ENCODE measurements at places on chromosomes 6 and 20. TPM values are rescaled to one million over a fixed set of nuclear protein-coding genes. Genes with fewer than 3 reads are reported as not detected.

GRCh38 chr6:130853555-130854183 is 26.5 kb downstream of the SMLR1 start:
- no peak for DNase-seq

- DNase-seq = no peak
Measured at GRCh38 chr6:106074146-106074545, 12.0 kb upstream of the PRDM1 start.

The DNAJC5 gene
- 99.7 TPM for total RNA-seq

- DNase-seq = no peak
Measured at GRCh38 chr6:126983779-126984178, 134.7 kb upstream of the RSPO3 start.

- DNase-seq = no peak
Measured at GRCh38 chr20:59508729-59509128, 95.6 kb upstream of the PHACTR3 start.

DNA sequence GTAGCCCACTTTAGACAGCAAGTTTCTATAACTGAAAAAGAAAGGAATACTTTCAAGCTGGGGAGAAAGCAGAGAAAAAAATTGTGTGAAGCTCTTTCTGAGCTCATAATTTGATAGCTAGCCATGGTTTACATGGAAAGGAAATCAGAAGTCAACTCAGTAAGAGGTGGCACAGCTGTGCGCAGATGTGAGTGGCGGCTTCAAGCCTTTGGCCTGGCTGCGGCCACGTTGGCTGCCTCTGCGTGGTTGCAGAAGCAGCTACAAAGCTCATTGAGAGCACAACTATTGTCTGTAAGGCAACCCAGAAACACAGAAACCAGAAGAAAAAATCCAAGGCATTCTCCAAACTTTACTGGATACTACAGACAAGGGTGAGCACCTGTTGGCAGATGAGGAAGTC is 136.9 kb downstream of the SASH1 start:
- DNase-seq = no peak

DNA sequence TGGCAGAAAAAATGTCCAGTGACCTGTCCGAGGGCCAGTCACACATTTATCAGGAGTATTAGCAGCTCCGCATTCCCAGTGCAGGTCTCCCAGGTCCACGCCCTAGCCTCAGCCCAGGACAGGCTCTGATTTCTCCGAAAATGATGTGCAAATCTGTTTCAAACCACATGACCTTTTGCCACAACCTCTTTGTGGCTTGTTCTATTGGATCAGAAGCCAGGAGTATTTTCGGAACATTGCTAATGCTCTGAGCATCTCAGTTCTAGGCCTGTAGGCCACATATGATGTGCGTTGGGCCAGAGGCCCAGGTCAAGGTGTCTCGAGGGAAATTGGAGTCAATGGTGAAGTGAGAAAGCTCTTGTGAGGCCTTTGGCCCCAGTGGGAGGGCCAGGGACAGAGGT is 40.4 kb downstream of the SNX5 start:
- DNase-seq = no peak

GRCh38 chr20:4828830-4829513 is 107.3 kb downstream of the PRND start:
- no peak for DNase-seq

DNA sequence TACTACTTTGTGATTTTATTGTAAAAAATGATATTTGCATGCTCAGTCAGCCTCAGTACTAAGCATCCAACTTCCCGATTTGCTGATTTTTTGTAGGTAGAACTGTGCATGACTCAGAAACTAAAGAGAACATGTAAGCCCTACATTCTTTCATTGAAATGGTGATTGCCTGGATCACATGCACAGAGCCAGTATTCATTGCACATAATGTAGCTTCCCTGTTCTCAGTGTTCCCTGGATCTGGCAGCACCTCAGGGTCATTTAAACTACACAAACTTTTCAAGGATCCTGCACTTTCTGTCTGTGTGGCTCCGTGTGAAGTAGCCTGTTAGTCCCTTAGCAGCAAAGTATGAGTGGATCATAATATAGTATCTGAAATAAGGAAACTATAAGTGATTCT is 422.9 kb upstream of the AGPAT4 start:
- no peak for DNase-seq

DNA sequence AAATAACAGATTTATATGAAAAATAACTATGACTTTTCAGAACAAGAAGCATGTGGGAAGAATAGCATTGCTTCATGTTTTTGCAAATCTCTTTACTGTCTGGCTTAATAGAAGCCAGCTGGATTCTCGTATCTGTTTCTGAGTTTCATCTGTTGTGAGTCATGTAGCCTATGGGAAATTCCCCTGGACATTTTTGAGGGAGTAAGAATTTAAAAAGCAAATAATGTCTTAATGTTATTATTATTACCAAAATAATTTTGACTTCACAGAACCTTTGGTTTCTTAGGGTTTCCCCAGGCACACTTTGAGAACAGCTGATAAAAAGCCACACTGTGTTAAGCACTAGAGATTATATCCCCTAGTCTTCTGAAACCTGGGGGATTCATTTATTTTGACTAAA is 75.8 kb downstream of the SYCP2L start:
- DNase-seq = no peak

DNA sequence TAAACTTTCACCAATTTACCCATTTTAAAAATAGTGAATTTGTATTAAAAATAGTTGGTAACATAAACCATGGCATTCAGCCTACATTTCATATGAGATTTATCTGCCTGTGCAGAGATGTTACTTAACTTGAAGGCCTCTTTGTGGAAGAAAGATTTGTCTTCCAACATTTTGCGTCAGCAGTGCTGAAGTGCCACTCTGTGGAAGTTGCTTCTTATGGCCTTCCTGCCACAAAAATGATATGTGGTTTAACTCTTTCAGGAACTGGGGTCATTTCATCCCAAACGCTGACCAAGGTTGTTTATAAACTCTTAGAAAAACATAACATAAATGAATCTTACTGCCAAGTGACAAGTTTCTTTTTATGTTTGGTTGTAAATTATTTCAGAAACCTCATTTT is 246.8 kb downstream of the ARID1B start:
- DNase-seq = no peak

The NQO2 gene
- 8.0 TPM for total RNA-seq

GRCh38 chr20:23311947-23312506 is 38.6 kb upstream of the NXT1 start:
- no peak for DNase-seq

DNA sequence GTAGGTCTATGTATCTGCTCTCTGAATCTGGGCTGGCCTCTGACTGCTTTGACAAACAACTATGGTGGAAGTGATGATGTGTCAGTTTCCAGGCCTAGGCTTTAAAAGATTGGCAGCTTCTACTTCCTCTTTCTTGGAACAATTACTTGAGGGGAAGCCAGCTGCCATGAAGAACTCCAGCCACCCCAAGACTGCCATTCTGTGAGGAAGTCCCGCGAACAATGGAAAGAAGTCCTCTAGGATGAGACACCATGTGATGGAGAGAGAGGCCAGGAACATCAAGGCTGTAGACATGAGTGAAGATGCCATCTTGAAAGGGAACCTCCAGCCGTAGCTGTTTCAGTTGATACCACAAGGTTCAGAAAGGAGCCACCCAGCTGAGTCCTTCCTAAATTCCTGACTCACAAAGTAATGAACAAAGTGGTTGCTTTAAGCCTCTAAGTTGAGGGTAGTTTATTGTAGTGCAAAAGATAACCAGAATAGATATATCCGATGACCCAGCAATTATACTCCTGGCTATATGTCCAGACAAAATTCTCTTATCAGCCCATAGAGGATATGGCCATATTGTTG is 15.3 kb upstream of the TCF15 start:
- no peak for DNase-seq

DNA sequence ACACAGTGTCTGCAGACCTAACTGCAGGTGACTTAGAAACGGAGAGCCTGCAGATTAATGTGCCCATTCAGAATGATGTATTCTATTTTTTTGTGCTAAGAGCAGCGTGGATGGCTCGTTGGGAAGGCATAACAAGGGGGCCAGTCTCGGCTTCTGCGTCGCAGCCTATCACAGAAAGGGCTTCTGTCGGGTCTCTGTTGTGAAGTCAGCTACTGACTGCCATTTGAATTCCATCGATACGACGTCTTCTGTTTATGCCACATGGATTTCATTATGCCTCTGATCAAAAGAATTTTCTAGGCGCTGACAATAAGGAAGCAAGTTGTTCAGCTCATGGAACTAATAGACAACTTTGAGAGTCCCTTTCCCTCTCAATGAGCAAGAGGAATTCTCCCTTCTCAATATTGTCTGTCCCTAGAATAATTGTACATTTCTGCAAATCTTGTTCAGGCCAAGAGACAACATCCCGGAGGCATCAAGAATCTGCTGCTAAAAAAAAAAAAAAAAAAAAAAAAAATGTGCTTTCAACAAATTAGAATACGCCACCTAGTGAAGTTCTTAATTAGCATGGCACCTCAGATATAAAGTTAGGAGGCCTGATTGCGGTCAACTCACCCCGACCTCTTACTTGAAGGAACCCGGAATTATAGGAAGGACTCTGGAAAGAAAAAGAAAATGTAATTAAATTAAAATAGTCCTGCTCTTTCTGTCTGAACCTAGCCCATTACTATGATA is 223.9 kb downstream of the TSHZ2 start:
- no peak for DNase-seq

DNA sequence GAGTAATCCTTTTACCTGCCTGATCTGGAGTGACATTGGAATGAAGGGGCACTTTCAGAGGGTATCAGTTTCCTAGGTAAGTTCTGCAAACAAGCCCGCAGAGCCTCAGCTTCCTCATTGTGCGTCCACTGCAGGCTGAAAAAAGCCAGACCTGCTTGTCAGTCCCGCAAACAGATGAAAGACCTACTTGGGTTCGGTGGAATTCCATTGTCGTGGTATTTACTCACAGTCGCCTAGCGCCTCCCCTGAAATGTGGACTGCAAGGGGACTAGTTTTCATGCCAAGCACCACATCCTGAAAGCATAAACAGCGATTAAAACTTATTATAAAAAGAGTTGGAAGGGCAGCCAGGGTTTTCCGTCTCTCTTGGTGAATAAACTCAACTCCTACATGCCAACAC is 121.5 kb downstream of the PAX1 start:
- no peak for DNase-seq

The TRDN gene
- total RNA-seq = 0.94 TPM

DNA sequence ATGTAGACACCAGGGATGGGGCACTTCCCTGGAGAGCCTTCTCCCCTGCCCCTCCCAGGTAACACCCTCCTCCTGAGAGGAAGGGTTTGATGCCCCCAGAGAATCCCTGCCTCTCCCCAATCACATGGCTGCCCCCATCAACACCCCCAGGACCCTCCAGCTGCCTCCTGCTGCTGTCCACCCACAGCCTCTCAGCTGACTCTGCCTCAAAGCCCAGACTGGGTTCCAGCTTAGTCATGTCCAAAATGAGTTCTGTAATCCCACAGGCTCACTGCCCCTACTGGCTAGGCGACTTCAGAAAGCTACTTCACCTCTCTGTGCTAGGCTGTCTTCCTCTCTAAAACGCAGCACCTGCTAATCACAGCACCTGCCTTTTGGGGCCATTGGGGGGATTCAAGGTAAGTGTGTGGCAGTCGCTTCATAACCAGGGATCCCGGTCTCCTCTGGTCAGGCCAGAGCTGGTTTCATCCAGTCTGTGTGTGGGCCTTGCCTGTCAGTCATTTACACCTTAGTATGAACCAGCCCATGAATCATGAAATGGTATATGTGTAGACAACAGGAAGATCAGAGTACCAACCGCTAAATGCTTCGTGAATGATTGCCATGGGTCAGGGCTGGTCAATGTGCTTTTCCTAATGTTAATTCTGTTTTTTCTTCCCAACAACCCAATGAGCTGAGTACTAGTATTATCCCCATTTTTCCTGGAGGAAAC is 40.4 kb downstream of the TFEB start:
- DNase-seq = no peak

The ADGRF4 gene
- not detected for total RNA-seq

The WFDC10B gene
- not detected for total RNA-seq

- DNase-seq = no peak
Measured at GRCh38 chr6:106450653-106451052, 90.1 kb downstream of the CRYBG1 start.

GRCh38 chr6:73774311-73774774 is 78.3 kb downstream of the CD109 start:
- no peak for DNase-seq
